ENCODE measurements at places on chromosomes 2 and 18.
A peak's percentile ranks its signal among the peaks of the same experiment; 100 is the strongest.

- DNase-seq = no peak
Observed at GRCh38 chr2:16478434-16479210, 187.0 kb downstream of the CYRIA start.

DNA sequence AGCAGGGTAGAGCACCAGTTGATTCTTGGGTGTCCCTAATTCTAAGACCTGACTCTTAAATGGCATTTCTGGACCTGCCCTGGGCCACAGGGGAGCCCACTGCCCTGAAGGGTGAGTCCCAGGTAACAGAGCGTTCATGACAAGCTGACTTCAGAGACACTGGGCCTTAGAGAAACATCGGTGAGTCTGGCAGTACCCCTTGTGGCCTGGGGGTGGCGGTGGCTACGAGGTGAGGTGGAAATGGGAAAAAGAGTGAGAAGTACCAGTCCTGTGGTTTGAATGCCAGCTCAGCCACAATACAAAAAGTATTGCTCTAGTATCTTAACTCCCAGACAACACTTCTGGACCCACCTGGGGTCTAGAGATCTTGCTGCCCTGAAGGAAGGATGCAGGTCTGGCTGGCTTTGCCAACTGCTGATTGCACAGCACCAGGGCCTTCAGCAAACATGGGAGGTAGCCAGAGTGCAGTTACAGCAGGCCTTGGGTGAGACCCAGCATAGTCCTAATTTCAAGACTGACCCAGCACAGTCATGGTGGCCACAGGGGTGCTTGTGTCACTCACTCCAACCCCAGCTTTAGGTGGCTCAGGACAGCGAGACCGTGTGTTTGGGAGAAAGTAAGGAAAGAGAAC, 44.5 kb downstream of the USP34 start:
- no peak for DNase-seq

DNA sequence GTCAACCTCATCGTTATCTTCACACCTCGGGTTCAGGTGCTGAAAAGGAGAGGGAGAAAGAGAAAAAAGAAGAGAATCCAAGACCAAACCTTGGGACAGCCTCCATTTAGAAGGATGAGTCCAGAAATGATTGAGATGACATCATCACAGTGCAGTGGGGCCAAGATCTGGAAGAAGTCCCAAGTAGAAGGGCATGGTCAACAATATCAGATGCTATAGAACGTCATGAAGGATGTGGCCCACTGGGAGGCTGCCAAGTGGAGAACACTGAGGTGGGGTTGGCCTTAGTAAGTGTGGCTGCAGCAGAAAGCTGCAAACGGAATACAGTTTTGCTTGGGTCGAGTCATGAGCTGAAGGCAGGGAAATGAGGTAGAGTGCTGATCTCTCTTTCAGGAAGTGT, 91.1 kb upstream of the FZD7 start:
- no peak for DNase-seq

DNA sequence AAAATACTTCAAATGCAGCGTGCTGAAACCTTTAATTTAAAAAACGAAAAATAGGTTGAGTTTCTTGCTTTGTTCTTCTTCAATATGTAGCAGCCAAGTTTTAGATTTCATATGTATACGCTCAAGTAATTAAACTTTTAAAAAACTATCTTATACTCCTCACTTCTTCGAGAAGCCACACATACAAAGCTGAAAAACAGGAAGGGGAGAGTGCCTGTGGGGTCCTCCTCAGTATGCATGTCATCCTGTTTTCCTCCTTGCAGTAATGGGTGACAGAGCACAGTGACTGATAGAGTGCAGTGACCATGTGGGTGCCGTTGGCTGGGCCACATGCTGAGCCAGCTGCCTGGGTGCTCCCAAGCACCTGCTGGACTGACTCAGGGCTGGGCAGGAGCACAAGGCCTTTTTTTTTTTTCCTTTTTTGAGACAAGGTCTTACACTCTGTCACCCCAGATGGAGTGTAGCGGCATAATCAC, 33.3 kb downstream of the UXS1 start:
- no peak for DNase-seq

- no peak for DNase-seq
Observed at GRCh38 chr18:50807176-50807575, 12.6 kb downstream of the MRO start.

- no peak for DNase-seq
Observed at GRCh38 chr18:77013811-77014521, 118.6 kb downstream of the MBP start.

GRCh38 chr2:222115296-222115695, 183.5 kb downstream of the PAX3 start:
- no peak for DNase-seq

GRCh38 chr2:95007031-95007609, 18.4 kb upstream of the MAL start:
- no peak for DNase-seq

- peak; percentile 29 for DNase-seq
Observed at GRCh38 chr2:22110244-22110651, 986.5 kb downstream of the TDRD15 start.

DNA sequence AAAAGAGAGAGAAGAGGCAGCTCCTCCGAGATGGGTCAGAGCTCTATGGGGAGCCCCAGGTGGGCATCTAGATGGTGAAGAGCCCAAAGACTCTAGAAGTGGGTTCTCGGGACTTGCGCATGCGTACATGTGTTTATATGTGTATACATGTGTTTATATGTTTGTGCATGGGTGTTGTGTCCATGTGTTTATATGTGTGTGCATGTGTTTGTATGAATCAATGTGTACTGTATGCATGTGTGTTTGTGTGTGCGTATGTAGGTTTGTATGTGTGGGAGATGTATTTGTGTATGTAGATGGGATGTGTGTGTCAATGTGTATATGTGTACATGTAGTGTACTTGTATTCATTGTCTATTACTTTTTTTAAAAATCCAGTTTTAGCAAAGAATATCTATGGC, 25.6 kb downstream of the DNPEP start:
- no peak for DNase-seq

DNA sequence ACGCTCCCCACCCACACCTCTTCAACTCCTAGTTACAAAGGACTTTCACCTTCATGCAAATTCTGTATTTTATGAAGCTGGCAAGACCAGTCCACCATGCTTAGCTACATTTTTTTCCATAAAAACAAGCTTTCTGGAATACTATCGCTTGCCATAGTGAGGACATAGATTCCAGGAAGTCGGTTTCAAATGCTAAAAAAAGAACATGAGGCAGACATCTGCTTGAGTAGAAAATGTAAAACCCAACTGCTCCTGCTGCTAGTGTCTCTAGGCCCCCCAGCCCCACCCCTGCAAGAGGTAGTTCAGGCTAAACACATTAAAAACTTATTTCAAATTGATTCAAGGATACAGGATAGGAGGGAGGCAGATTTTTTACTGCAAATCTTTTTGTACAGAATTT, 148.9 kb downstream of the SMAD2 start:
- no peak for DNase-seq

DNA sequence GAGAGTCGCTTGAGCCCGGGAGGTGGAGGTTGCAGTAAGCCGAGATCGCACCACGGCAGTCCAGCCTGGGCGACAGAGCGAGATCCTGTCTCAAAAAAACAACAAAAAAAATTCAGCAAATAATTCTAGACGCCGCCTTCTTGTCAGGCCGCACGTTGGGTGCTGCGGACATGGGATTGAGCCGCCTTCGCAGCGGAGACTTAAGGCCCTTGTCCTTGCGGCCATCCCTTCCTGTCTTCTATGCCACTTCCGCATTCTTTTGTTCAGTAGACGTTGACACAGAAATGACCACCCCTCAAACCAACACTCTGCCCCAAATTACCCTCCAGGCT, 15.8 kb downstream of the PTPN18 start:
- DNase-seq = peak; percentile 76

- DNase-seq = peak; percentile 66
Observed at GRCh38 chr18:58953627-58954026, 89.0 kb downstream of the ZNF532 start.

- DNase-seq = no peak
Observed at GRCh38 chr2:136106505-136106904, 11.4 kb downstream of the CXCR4 start.

- DNase-seq = no peak
Observed at GRCh38 chr2:17995593-17995992, 117.1 kb downstream of the KCNS3 start.

GRCh38 chr2:124623560-124623959, 598.5 kb downstream of the CNTNAP5 start:
- no peak for DNase-seq

DNA sequence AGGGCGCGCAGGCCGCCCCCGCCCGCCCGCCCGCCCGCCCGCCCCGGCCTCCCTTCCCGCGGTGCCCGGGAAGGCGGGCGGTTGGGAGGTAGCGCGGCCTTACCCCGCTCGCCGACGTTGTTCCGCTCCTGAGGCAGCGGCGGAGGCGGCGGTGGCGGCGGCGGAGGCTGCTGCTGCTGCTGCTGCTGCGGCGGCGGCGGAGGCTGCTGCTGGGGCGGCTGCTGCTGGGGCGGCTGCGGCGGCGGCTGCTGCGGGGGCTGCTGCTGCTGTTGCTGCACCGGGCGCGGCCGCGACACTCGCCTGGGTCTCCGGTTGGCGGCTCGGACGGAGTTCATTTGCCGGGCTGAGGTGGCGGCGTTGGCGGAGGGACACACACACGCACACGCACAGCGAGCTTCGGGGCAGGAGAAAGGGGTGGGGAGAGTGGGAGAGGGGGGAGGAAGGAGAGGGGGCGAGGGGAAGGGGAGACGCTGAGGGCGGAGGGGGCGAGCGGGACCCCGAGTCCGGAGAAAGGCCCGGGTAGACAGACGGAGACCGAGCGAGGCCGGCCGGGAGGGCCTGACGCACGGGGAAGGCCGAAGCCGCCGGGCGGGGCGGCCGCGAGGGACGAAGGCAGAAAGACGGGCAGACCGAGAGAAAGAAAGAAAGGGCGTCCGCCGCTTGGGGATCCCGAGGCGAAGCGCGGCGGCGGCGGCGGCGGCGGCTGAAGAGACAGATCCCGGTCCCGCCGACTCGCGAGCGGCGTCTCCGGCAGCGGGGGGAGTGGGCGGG, 727 bp downstream of the FBXO11 start:
- DNase-seq = peak; percentile 36

GRCh38 chr2:194697439-194697838, 959.6 kb upstream of the SLC39A10 start:
- DNase-seq = no peak

DNA sequence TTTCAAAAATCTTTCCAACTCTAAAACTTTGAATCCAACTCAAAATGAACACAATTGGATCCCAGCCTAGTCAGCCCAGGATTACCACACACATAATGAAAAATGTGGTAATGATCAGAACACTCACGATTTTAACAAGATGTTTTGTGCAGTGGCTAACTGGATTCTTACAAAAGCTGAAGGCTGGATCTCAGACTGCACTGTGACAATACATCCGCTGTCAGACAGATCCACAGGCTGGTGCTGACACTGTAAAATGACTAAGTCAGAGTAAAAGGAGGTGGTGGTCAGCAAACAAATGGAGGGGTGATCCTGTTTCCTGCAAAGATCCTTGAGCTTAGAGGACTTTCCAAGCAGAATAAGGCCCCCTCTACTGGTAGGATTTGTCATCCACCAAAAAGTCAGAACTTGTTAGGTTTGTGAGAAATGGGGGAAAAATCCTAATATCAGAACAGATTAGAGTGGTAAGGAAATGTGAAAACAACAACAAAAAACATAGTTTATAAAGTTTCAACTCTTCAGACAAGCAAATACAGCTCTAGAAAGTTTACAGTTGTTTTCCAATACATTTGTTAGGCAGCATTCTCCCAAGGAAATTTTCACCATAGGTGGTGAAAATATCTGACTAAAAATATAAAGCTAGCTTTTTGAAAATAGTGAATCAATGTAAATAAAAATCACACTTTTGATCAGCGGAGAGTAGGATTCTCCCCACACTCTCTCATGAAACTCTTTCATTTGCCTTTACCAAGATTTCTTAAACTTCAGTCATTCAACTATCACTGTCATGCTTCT, 211.9 kb downstream of the AGPS start:
- DNase-seq = peak; percentile 71

DNA sequence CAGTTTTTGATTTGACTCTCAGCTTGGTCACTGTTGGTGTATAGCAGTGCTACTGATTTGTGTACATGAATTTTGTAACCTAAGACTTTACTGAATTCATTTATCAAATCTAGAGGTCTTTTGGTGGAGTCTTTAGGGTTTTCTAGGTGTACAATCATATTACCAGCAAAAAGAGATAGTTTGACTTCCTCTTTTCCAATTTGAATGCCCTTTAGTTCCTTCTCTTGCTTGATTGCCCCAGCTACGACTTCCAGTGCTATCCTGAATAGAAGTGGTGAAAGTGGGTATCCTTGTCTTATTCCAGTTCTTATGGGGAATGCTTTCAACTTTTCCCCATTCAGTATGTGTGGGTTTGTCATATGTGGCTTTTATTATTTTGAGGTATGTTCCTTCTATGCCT, 312.9 kb upstream of the REV1 start:
- DNase-seq = no peak

DNA sequence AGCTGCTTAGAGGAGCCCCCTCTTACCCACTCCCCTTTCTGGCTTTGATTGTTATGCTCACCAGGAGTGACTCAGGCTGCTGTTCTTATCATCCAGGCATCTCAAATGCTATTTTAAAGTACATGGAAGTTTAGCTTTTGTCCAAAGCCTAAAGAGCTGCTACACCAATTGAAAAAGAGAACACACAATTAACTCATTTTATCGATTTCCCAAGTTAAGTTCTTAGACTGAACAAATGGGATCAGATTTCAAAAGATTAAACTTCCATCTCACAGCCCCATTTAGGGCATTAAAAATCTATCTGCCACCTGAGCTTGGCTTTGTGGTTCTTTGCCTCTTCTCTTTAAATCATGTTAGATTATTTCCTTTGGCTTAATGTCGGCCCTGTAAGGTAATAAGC, 81.2 kb downstream of the MYO5B start:
- peak; percentile 44 for DNase-seq

DNA sequence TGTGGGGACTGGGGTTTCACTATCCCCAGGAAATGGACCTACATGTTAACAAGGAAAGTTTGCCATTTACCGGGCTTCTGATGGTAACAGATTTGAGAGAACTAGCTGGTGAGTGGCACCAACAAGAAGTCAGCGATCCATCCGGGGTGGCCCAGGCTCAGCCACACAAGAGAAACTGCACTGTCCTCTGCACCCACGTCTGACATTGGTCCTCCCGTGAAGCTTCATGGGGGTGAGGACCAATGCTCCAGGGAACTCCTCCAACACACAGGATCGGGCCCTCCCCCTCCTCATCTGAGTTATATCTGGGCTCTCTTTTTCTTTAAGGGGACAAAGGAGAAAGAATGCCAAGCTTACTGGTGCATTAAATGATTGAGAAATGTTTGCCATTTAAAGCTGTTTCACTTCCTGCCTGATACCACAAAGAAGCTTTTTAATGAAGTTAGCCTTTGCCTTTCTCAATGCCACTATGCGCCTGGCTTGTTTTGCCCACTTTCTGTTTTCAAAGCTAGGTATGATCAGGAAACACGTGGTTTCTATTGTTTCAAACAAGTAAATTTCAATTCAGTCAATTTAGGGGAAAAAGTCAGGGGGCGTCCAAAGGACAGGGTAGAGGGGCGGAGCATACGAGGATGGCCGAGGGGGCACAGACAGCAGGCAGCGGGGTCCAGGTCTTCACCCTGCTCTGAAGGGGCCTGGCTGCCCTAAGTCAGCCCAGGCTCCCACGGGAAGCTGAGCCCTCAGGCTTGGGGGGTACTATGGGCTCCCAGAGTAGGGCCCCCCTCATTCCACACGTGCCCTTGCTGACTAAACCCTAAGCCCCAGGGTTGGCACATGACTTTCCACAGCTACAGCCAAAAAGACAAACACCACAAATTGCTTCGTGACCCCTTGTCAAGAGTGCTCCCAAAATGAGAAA, 204.0 kb upstream of the ID2 start:
- no peak for DNase-seq

- DNase-seq = no peak
Observed at GRCh38 chr2:237128026-237128703, 42.5 kb downstream of the COPS8 start.

GRCh38 chr2:190767821-190768220, 112.8 kb upstream of the GLS start:
- DNase-seq = no peak

Measured in NCI-H2227 treated with DMSO at 0.1 percent for 48 hours (cell line).